ENCODE measurements at places on chromosomes 3 and 15.

- DNase-seq = no peak
These were observed 806.3 kb downstream of the DIPK2A start for GRCh38 chr3:144777906-144778305.

GRCh38 chr3:156135921-156136638 is 15.7 kb downstream of the KCNAB1 start:
- DNase-seq = no peak

- no peak for DNase-seq
These were observed 22.0 kb upstream of the BCL2L10 start for GRCh38 chr15:52134502-52135144.

DNA sequence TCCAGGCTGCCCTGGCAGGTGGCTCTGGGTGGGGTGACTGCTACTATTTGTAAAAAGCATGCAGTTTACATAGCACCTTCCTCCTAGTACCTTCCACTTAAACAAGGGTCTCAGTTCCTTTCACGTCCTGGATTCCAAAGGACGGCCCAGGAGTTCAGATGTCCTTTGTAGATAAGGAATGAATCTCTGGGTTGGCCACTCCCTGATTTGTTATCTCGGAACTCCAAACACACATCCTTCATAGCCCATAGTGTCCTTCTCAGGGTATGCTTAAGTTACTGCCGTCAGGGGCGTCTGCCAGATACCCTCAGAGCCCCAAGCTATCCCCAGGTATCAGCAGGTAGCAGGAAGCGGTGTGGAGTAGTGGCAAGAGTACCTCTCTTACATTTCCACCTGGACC is 101.1 kb upstream of the PLXNA1 start:
- no peak for DNase-seq

DNA sequence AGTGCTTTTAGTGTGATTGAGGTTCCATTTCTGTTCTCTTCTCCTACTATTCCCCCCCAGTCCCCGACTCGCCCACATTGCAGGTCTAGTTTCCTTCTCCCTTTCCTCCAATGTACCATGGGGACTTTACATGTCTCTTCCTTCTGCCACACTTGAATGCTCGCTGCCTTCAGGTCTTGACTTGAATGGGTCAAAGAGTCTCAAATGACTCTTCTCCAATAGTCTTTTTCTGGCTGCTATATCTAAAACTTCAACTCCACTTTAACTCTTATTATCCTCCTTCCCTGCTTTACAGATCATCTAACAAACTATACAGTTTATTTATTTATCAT is 213.9 kb upstream of the SLC2A2 start:
- DNase-seq = no peak

- DNase-seq = no peak
These were observed 426.5 kb downstream of the TBC1D5 start for GRCh38 chr3:17315897-17316296.

DNA sequence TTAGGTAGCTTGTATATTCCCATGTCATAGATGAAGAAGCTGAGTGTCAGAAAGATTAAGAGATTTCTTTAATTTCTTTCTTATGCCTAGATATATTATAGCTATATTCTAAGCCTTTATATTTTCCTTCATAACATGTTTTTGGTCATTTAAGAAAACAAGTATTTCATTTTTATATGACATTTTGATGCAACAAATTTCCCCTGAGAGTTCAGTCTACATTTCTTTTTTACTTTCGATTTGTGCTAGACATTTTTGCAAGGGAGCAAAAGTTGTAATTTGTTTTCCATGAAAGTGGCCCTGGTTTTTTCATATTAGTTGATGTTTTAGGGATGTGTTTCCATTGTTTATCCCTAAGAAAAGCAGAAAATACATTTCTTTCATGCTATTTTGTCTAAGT is 344.9 kb downstream of the NLGN1 start:
- no peak for DNase-seq

GRCh38 chr3:120567370-120568201 is 28.6 kb upstream of the NDUFB4 start:
- DNase-seq = no peak

GRCh38 chr3:68288085-68288484 is 633.7 kb upstream of the SUCLG2 start:
- no peak for DNase-seq

DNA sequence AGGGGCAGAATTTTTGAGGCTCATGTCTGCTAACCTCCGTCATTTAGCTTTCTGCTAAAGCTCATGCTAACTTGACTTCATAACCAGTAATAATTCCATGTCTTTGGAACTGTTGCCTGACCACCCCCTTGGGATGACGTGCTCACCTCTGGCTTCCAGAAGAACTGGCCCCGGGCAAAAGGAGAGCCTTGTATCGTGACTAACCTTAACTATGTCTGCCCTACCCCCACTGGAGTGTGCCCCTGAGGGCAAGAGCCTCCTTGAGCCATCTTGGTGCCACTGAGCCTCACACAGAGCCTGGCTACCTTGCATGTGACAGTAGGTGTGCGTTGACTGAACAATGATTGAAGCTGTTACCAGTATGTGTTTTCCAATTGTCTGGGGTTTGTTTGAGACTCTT is 4.7 kb downstream of the LRRK1 start:
- no peak for DNase-seq

GRCh38 chr3:67706934-67707333 is 52.5 kb upstream of the SUCLG2 start:
- DNase-seq = no peak

- DNase-seq = no peak
These were observed 7.6 kb upstream of the GATA2 start for GRCh38 chr3:128500556-128500955.

DNA sequence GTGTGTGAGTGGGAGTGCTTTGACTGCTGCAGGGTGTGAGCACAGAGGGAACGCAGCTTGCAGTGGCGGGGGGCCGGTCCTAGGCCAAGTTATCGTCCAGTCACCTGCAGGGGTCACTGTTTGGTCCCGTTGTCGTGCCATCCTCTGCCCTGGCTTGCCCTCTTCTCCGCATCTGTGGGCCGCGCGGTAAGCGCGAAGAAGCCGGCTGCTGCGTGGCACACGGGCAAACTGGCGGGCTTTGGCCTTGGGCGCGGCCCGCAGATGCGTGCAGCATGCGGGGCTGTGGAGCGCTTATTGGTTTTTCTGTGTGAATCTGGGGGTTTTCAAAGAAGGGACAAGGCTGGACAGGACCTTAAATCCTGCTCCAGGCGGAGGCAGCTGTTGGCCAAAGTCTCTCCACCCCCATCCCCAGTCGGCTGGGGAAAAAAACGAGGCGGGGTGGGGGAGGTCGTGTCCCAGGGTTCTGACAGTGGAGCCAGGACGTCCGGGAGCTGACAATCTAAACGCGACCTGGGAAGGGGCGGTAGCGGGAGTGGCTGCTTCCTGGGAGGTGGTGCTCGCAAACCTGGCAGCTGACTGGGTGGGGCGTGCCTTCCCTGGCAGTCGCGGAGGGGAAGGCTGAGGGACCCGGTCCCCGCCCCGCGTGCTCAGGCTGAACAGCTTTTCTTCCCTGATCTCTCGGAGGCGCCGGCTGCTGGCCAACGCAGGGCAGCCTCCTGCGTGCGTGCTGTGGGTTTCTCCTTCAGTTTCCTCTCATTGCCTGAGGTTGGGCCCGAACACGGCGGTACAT is 39.7 kb upstream of the VEPH1 start:
- no peak for DNase-seq

DNA sequence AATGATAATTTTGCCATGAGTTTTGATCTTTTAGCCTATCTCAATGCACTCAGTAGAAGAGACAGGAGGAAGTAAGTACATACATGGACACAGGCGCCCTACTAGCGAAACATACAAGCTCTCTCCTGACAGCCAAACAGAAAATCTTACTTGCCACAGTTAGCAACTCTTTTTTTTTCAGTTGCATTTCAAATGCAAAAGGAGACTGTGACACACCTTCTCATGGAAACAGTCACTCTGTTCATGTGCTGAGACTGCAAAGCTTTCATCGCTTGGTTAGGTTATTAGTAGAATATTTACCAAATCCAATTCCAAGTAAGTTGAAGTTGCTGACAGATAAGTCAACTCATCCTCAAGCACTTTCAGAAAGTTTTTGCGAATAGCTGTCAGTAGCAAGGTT is 223.3 kb downstream of the FOXP1 start:
- no peak for DNase-seq

DNA sequence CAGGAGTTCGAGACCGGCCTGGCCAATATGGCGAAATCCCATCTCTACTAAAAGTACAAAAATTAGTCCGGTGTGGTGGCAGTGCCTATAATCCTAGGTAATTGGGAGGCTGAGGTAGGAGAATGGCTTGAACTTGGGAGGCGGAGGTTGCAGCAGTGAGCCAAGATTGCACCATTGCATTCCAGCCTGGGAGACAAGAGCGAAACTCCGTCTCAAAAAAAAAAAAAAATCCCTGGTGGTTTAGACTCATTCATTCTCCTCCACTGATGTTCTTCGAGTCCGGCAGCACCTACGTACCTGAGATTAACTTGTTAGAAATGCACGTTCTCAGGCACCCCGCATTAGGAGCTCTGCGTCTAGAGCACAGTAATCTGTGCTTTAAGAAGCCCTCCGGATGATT is 3.7 kb downstream of the MCTP2 start:
- no peak for DNase-seq

- no peak for DNase-seq
These were observed 58.6 kb downstream of the SOX2 start for GRCh38 chr3:181770296-181770695.

GRCh38 chr3:65568497-65568896 is 470.2 kb downstream of the MAGI1 start:
- no peak for DNase-seq

- DNase-seq = peak; percentile 36
These were observed 959 bp downstream of the ZNF592 start for GRCh38 chr15:84749111-84749991.

DNA sequence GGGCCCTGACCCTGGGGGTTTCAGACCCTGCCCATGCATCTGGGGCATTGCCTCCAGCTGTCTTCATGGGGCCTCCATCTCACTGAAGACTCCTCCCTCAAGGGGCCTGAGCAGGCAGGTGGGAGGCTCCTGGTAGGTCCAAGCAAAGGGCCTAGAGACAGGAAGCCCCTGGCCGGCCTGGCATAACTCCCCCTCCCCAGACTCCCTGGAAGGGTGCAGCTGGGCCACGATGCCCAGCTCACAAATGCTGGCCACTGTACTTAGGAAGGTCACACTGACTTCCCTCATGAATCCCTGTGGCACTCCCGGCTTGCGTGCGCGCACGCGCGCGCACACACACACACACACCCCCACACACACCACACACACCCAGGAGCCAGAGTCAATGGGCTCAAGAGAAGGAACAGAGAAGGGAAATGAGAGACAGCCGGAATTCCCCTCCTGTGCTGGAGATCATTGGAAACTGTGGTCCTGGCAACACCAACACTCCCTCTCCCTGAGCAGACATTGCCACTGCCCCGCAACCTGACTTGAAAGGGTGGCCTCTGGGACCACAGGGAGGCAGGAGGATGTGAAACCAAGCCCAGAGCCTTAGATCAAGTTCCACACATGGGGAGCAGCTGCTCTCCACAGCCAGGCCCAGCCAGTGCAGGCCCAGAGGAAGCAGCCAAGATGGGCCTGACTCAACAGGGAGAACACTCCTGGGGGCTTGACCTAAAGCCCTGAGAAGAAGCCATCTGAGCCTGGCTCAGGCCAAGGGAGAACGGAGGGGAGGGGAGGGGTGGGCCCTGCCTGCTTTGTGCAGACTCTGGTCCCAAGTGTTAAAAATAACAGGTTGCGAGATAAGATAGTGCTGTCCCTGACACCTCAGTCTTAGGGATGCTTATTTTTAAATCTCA is 69.7 kb downstream of the SCN5A start:
- DNase-seq = no peak

GRCh38 chr15:64138331-64138941 is 13.1 kb upstream of the SNX22 start:
- DNase-seq = no peak

- no peak for DNase-seq
These were observed 297.5 kb downstream of the NTRK3 start for GRCh38 chr15:87959080-87959479.

GRCh38 chr3:127173516-127174166 is 19.3 kb upstream of the PRR23E start:
- DNase-seq = no peak

All from CD4-positive, alpha-beta T cell (primary cell).